Right atrium auricular region (tissue), 2 donors: ENCODE measurements at places on chromosomes 7 and 10. TPM values are rescaled to one million over a fixed set of nuclear protein-coding genes. Genes with fewer than 3 reads are reported as not detected.

Gene CPA2
- total RNA-seq: not detected

Gene DRGX
- total RNA-seq: not detected

GRCh38 chr7:5702876-5703571 lies 78.4 kb downstream of the RNF216 start:
- H3K4me3 ChIP-seq: no peak overlapping the region
- DNase-seq: no peak
- H3K4me1 ChIP-seq: no peaks in the 10 kb centered on the region
- peaks cover under 1% of the 10 kb centered on the region for H3K36me3 ChIP-seq
- H3K27me3 ChIP-seq: no peaks in the 10 kb centered on the region

- no peak for DNase-seq
- no peaks in the 10 kb centered on the region for H3K27me3 ChIP-seq
- no peak overlapping the region for H3K27ac ChIP-seq
- H3K36me3 ChIP-seq: no peaks in the 10 kb centered on the region
Measured at GRCh38 chr10:65032867-65033769, 1511.9 kb downstream of the REEP3 start.

DNA sequence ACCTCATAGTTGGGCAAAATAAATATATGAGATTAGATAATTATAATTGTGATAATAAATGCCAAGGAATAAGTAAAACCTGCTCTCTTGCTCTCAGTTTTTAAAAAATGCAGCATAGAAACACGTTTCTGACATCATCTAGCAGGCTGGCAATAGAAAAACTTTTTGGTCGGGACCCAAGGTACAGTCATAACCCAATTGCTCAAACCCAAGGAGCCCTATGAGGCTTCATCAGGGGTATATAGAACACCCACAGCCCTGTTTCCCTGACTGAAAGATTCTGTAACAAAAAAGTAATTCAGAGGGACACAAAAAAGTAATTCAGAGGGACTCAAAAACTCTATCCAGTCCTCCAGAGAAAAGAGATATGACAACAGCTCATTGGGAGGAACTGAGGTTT lies 3.8 kb downstream of the PDE1C start:
- no peak overlapping the region for H3K27ac ChIP-seq
- DNase-seq: no peak
- no peaks in the 10 kb centered on the region for H3K36me3 ChIP-seq
- no peak overlapping the region for H3K4me3 ChIP-seq
- no peaks in the 10 kb centered on the region for H3K27me3 ChIP-seq

GRCh38 chr10:30853066-30853465 lies 178.6 kb downstream of the ZNF438 start:
- H3K4me1 ChIP-seq: peaks cover 9% of the 10 kb centered on the region
- H3K36me3 ChIP-seq: peaks cover 10% of the 10 kb centered on the region
- H3K27me3 ChIP-seq: no peaks in the 10 kb centered on the region
- H3K27ac ChIP-seq: no peak overlapping the region
- DNase-seq: no peak

DNA sequence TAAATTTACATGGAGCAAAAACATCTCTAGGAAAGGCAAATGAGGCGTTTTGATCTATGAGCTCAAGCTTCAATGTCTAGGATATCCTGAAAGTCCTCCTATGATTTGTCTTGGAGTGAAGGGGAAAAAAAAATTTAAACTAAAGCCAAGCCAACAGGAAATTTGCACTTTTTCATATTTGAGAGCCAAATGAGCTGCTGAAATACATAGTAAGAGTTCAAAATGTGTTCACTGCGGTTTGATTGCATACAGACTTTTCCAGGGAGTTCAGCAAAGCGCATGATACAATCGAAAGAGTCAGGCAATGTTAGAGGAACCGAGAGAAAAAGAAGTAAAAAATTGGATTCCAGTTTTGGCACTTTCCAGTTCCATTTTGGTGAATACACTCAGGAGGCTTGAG lies 633.4 kb upstream of the MGMT start:
- no peak overlapping the region for H3K27ac ChIP-seq
- H3K4me1 ChIP-seq: no peaks in the 10 kb centered on the region
- no peak overlapping the region for H3K4me3 ChIP-seq
- no peaks in the 10 kb centered on the region for H3K27me3 ChIP-seq
- no peaks in the 10 kb centered on the region for H3K36me3 ChIP-seq

Gene SPDYE16
- total RNA-seq: not detected

DNA sequence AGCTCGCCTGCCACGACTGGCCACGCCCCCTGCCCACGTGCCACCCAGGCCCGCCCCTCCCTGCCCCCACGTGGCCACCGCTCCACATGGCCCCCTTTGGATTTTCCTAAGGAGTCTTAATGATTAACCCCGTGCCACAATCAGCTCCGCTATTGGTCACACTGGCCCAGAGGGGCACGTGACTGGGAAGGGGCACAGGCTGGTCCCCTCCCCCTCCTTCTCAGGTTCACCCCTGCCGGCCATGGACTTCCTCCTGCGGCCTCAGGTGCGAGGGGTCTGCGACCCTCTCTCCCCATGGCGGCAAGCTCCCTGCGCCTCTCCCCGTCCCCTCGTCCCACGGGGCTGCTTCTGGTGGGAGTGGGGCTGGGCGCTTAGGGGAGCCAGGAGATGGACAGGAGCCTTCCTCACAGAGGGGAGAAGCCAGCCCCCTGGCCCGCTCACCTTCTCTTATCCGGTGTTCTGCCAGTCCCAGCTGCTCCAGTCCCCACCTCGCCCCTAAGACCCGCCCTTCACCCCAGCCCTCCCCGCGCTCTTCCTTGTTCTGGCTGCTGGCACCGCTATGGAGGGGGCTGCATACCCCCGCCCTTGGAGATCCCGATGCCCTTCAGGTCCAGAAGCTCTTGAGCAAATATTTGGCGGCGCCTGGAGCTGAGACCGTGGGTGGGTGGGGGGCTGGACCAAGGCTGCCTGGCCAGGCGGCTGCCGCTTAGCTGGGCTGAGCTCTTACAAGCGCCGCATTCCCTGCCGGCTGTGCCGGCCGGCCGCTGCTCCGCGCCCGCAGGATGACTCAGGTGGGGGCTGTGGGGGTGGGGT lies 3.2 kb downstream of the SLC4A2 start:
- peaks cover 35% of the 10 kb centered on the region for H3K36me3 ChIP-seq
- peak overlapping the region; percentile 97 for H3K27ac ChIP-seq
- H3K4me3 ChIP-seq: no peak overlapping the region
- H3K27me3 ChIP-seq: no peaks in the 10 kb centered on the region
- H3K4me1 ChIP-seq: no peaks in the 10 kb centered on the region

GRCh38 chr10:129321727-129322126 lies 145.3 kb upstream of the MGMT start:
- no peak for DNase-seq
- no peak overlapping the region for H3K27ac ChIP-seq
- no peak overlapping the region for H3K4me3 ChIP-seq
- H3K36me3 ChIP-seq: no peaks in the 10 kb centered on the region
- H3K27me3 ChIP-seq: no peaks in the 10 kb centered on the region

Gene MRPL43
- total RNA-seq: 88.4 TPM

DNA sequence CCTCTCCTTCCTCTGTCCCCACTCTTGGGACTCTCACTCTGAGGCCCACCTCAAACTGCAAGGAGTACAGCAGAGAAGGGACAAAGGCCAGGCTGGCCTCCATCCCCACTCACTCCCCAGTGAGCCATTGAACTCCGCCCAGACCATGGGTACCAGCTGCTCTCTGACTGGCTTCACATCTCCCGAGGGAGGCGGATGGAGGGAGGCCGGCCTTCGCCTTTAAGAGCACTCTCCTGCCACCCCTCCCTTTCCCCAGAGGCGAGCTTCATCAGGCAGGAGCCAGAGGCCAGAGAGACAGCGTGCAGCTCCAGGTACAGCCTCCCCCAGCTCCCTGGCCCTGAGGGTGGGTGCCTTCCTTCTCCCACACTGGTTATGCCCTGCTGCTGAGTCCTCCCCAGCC lies 1.8 kb upstream of the LDB3 start:
- peak overlapping the region; percentile 91 for H3K27ac ChIP-seq
- no peaks in the 10 kb centered on the region for H3K27me3 ChIP-seq
- H3K4me1 ChIP-seq: no peaks in the 10 kb centered on the region
- H3K4me3 ChIP-seq: peak overlapping the region; percentile 58
- no peak for DNase-seq
- peaks cover 31% of the 10 kb centered on the region for H3K36me3 ChIP-seq

DNA sequence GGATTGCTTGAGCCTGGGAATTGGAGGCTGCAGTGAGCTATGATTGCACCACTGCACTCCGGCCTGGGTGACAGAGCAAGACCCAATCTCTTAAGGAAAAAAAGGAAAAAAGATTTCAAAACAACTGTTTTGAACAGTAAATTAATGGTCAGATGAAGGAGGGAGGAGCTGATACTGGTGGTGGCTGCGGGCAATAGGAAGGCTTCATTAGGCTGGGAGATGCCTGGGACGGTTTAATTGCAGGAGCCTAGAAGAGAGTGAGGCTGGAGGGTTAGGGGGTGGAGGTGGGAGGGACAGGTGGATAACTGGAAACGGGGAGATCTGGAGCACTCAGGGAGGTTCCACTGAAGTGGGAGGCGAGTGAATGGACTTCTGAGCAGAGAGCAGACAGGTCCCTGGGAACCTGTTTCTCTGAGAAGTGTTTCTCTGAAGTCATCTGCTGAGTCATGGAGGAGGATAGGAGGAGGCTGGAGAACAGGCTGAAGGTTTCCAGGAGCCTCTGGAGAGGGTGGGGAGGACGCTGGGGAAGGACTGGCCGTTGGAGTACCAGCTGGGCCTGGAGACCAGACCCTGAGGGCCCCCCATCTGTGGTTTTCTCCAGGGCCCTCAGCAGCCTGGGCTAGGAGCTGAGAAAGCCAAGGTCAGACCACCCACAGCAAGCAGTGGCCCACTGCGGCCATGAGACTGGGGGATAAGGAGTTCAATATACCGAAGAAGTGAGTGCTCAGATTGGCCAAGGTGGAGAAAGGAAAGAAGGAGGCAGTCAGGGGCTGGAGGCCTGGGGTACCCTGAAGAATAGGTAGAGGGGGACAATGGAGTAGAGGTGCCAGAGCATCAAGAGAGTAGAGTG lies 14.4 kb upstream of the YWHAG start:
- H3K27ac ChIP-seq: no peak overlapping the region
- no peaks in the 10 kb centered on the region for H3K27me3 ChIP-seq
- H3K4me3 ChIP-seq: no peak overlapping the region
- H3K36me3 ChIP-seq: no peaks in the 10 kb centered on the region
- no peak for DNase-seq
- peaks cover 17% of the 10 kb centered on the region for H3K4me1 ChIP-seq

DNA sequence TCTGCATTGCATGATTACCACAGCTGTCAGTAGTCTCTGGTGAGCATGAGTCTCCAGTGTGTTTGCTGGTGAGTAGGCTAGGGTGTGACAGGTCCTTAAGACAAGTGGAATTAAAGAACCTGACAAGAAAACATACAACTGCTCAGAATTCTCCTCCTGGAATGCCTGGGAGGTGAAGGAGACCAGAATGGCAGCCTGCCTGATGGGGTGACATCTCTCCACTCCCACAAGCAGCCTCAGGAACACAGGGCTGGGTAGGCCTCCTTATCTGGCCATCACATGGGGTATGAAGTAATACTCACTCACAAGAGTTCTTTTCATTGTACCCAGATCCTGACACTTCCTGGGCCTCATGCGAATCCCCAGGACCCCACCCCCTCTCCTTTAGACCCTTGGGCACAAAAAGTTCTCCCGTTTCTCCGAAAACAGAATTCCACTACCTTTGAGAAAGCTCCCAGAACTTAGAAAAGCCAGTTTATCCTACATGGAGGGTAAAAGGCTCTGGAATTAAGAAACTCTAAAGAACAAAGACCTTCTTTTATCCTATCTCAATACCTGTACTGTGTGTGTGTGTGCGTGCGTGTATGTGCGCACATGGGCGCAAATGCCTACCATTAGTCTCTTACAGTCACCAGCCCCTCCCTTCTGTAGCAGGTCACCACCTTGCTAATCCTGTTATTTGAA lies 33.4 kb upstream of the C1GALT1 start:
- H3K36me3 ChIP-seq: no peaks in the 10 kb centered on the region
- no peaks in the 10 kb centered on the region for H3K27me3 ChIP-seq
- no peak overlapping the region for H3K27ac ChIP-seq
- H3K4me1 ChIP-seq: no peaks in the 10 kb centered on the region
- DNase-seq: no peak

- no peaks in the 10 kb centered on the region for H3K4me1 ChIP-seq
- no peaks in the 10 kb centered on the region for H3K27me3 ChIP-seq
- no peak overlapping the region for H3K27ac ChIP-seq
- DNase-seq: no peak
Measured at GRCh38 chr7:52146871-52147634, 830.4 kb upstream of the COBL start.

DNA sequence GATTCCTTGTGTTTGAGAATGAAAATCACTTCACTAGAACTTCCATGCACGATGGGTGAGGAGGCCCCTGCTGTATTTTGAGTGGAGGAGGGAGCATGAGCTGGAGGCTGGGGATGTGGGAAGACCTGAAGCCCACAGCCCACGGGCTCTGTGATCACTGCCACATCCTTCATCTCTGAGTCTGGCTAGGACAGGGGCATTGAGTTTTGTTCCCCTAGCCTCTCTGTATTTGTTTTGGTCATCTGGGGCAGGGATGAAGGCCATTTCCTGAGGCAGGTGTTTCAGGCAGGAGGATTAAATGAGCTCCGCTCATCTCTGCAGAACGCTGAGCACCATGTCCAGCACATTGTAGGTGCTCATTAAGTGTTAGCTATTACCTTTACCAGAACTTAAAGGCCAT lies 293.6 kb downstream of the GLRX3 start:
- H3K4me1 ChIP-seq: no peaks in the 10 kb centered on the region
- DNase-seq: peak; percentile 11
- no peaks in the 10 kb centered on the region for H3K27me3 ChIP-seq
- no peak overlapping the region for H3K27ac ChIP-seq
- no peak overlapping the region for H3K4me3 ChIP-seq

- DNase-seq: no peak
- no peaks in the 10 kb centered on the region for H3K27me3 ChIP-seq
Measured at GRCh38 chr7:77157446-77157845, 35.0 kb downstream of the CCDC146 start.

DNA sequence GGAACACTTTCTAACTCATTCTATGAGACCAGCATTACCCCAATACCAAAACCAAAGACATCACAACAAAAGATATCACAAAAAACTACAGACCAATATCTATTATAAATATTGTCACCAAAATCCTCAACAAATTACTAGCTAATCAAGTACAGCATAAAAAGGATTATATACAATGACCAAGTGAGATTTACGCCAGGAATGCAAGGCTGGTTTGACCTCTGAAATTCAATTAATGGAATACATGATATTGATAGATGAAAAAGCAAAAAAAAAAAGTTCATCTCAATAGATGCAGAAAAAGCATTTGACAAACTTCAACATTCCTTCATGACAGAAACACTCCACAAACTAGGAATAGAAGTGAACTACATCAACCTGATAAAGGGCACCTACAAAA lies 175.3 kb downstream of the LCOR start:
- H3K4me1 ChIP-seq: no peaks in the 10 kb centered on the region
- no peak for DNase-seq
- no peak overlapping the region for H3K4me3 ChIP-seq
- no peaks in the 10 kb centered on the region for H3K36me3 ChIP-seq
- no peaks in the 10 kb centered on the region for H3K27me3 ChIP-seq

GRCh38 chr10:51821045-51821444 lies 121.7 kb upstream of the CSTF2T start:
- H3K4me3 ChIP-seq: no peak overlapping the region
- H3K27ac ChIP-seq: no peak overlapping the region
- no peaks in the 10 kb centered on the region for H3K4me1 ChIP-seq
- no peak for DNase-seq

Gene ATG9B
- not detected for total RNA-seq

Gene SMKR1
- not detected for total RNA-seq
